ENCODE measurements at places on chromosomes 1 and 21.

DNA sequence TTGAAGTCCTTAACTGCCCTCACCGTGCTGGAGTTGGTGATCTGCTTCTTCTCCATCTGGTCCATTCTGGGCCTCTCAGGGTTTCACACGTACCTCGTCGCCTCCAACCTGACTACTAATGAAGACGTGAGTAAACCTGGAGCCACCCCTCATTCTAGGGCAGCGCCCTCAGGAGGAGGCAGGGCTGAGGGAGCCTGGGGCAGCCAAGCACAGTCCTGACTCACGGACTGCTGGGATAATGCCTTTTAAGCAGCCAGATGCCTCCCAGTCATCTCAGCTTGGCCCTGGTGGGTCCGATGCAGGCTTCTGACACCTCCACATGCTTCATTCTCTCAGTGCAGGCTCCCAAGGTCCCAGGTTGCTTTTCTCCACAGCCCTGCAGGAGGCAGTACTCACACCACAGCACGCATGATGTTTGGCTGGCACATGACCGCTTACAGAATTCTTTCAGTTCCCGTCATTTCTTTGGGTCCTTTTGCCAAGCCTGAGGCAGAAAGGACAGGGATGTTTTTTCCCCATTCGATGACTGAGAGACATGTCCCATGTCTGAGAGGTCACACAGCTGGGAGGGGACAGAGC, 11.8 kb upstream of the SFN start:
- DNase-seq: no peak

DNA sequence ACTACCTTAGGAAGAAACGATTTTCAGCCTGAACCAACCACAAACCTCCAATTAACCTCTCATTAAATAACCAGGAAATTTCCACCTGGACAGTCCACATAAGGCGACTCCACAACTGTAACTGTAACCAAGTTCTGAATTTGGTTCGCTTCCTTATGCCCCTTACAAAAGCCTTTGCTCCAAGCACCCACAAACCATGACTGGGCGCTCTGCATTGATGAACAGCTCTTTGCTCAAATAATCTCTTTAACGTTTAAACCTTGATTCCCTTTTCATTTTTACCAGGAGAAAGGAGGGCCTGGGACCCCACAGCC, 38.2 kb upstream of the ZNF124 start:
- DNase-seq: no peak

GRCh38 chr1:114549137-114549536, 32.3 kb downstream of the BCAS2 start:
- no peak for DNase-seq

DNA sequence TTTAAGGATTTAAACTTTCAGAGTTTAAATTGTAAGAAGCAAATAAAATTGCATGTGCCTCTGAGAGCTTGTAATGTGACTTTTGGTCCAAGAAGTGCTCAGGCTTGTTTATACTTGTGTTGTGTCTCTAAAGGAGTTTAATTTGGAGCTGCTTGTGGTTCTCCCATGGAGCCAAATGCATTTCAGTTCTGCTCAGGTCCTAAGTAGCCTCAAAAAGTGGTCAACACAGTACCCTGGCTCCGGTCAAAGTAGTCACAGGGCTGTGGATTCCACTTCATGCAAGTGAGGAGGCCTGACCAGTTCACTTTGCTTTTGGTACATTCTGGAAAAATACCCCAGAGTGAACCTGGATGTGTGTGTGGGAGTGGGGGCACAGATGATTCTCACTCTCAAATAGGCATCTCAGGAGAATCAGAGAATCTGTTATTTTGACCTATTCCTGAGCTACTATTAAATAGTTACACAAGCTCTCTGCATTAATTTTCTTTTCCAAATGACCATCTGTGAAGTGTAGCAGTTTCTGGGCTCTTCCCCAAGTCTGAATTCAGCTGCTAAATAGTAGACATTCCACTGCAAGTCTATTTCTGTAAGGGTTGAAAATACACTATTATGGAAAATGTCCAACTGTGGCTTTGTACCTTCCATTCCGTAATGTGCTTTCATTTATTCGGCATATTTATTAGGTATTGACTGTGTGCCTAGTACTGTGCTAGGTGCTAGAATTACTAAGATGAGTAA, 31.7 kb upstream of the AGO1 start:
- DNase-seq: no peak

- DNase-seq: no peak
Observed at GRCh38 chr1:80359666-80360065, 1353.1 kb upstream of the ADGRL4 start.

GRCh38 chr1:89743788-89744187, 77.0 kb upstream of the LRRC8D start:
- no peak for DNase-seq

- DNase-seq: no peak
Observed at GRCh38 chr1:223665592-223666312, at the start of gene CAPN8. Gene CAPN8 (minus strand): TSS chr1:223665701. CDS start chr1:223665646, 55 bp downstream.

Data from activated CD4-positive, alpha-beta T cell treated with anti-CD3 and anti-CD28 coated beads for 36 hours (primary cell).